Activated CD8-positive, alpha-beta memory T cell treated with anti-CD3 and anti-CD28 coated beads, Interleukin-2, amount 10 ng/mL, durations not matched to agents 7 days and 5 days (primary cell): ENCODE measurements at places on chromosomes 12 and 14. TPM values are rescaled to one million over a fixed set of nuclear protein-coding genes. Genes with fewer than 3 reads are reported as not detected.

The SIX4 gene
- 3.9 TPM for total RNA-seq

DNA sequence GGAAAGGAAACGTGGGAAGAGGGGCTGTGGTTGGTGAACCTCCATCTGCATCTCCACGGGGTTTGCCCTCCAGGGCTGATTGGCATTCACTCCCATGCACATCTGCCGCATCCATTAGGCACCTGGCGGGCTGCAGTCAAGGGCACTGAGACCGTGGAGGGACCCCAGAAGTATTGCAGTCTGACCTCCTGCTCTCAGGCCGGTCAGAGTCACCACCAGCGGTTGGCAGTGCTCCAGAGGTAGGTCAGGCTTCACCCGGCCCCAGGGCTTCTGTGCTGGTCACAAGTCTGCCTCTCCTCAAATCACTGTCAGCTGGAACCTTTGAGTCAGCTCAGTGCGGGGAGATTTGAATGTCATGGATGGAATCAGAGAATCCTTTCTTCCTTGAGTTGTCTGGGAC is 132.3 kb downstream of the PAPOLA start:
- H3K27me3 ChIP-seq, result no peaks in the 10 kb centered on the region
- H3K4me3 ChIP-seq, result no peak overlapping the region
- H3K4me1 ChIP-seq, result no peaks in the 10 kb centered on the region
- no peaks in the 10 kb centered on the region for H3K36me3 ChIP-seq

DNA sequence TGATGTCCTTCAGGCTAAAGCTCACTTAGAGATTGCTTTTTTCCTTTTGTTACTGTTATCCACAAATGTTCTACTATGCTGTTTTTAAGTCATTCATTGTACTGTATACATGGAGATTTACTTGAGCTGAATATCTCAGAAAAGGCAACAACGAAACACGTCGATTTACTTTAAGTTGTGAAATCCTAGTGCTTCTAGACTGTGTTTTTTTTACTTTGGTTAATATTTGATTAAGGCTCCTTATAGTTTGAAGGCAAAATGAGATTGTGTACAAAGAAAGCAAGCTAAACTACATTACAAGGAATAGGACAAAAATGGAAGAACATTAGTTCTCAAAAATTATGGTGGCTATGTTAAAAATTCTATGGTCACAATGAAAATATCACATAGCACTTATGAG is 114.5 kb downstream of the SLC35F4 start:
- H3K27me3 ChIP-seq, result no peaks in the 10 kb centered on the region
- no peak overlapping the region for H3K4me3 ChIP-seq
- H3K27ac ChIP-seq, result no peak overlapping the region
- no peaks in the 10 kb centered on the region for H3K4me1 ChIP-seq
- H3K36me3 ChIP-seq, result no peaks in the 10 kb centered on the region

- peaks cover 100% of the 10 kb centered on the region for H3K4me1 ChIP-seq
- no peaks in the 10 kb centered on the region for H3K27me3 ChIP-seq
- DNase-seq, result peak; percentile 83
- peaks cover 21% of the 10 kb centered on the region for H3K36me3 ChIP-seq
- peak overlapping the region; percentile 96 for H3K27ac ChIP-seq
Measured at GRCh38 chr14:91372671-91373495, 44.7 kb downstream of the CCDC88C start.

The CLECL1 gene
- 8.8 TPM for total RNA-seq

GRCh38 chr12:52768479-52769200 is 8.5 kb downstream of the KRT76 start:
- no peaks in the 10 kb centered on the region for H3K4me1 ChIP-seq
- H3K27me3 ChIP-seq, result peaks cover 25% of the 10 kb centered on the region
- DNase-seq, result no peak
- no peak overlapping the region for H3K4me3 ChIP-seq
- no peak overlapping the region for H3K27ac ChIP-seq
- H3K36me3 ChIP-seq, result no peaks in the 10 kb centered on the region

- H3K4me3 ChIP-seq, result no peak overlapping the region
- H3K4me1 ChIP-seq, result no peaks in the 10 kb centered on the region
- peaks cover 6% of the 10 kb centered on the region for H3K27me3 ChIP-seq
- no peak for DNase-seq
- H3K27ac ChIP-seq, result no peak overlapping the region
- no peaks in the 10 kb centered on the region for H3K36me3 ChIP-seq
Measured at GRCh38 chr14:100975671-100976070, 72.1 kb upstream of the RTL1 start.

The LTB4R2 gene
- 18.8 TPM for total RNA-seq

The TOMM20L gene
- not detected for total RNA-seq

DNA sequence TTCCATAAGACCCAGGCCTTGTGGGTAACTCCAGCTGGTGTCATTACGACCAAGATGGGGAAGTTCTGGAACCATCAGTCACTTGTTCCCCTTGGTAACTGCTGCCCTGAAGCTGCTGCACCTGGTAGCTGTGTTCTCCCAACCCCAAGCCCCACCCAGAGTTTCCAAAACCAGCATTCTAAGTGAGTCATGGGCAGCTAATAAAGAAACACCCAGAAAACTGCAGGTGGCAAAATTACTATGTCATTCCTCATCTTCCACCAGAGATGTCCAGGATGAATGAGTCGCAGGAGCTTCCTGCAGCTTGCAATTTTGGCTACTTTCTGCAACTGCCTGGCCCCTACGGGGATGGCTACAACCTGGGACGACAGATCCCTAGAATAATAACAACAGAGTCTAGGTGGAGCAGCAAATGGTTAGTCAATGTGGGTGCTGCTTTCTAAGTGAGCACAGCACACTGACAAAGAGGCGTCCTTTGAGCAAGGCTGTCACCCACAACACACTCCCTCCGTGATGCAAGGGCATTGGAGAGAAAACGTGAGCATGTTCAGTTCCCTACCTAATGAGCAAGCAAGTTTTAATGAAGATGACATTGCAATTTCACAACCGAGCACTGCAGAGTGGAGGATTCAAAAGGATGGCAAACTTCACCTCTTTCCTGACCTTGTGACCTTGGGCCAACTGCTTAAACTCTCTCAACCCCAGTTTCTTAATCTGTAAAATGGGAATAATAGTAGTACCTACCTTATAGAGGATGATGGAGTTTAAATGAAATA is 301.4 kb upstream of the NOS1 start:
- no peaks in the 10 kb centered on the region for H3K27me3 ChIP-seq
- H3K36me3 ChIP-seq, result no peaks in the 10 kb centered on the region
- H3K4me1 ChIP-seq, result no peaks in the 10 kb centered on the region
- H3K4me3 ChIP-seq, result no peak overlapping the region
- no peak overlapping the region for H3K27ac ChIP-seq

DNA sequence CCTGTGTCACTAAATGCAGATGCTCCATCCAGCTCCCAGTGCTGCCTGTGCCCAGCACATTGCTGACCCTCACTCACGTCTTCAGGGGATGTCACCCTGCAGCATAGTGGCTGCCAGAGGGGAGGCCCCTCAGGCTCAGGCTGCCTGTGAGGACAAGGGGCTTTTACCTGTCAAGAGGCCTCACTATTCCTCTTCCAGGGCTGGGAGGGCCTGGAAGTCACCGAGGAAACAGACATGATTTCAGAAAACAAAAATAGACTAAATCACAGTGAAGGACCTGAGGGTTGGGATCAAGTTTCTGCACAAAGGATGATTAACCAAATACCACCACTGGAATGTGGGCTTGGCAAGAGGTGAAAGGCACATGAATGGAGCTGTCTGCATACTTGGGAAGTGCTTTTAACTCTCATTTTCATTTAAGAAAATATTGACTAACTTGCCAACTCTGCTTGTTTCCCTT is 1202.3 kb downstream of the BCL11B start:
- H3K4me1 ChIP-seq, result no peaks in the 10 kb centered on the region
- no peaks in the 10 kb centered on the region for H3K36me3 ChIP-seq
- no peaks in the 10 kb centered on the region for H3K27me3 ChIP-seq
- DNase-seq, result no peak
- H3K4me3 ChIP-seq, result no peak overlapping the region
- no peak overlapping the region for H3K27ac ChIP-seq

The RILPL1 gene
- 1.5 TPM for total RNA-seq

The GPR137C gene
- total RNA-seq, result 0.85 TPM

GRCh38 chr12:54917001-54917488 is 62.7 kb downstream of the MUCL1 start:
- H3K27ac ChIP-seq, result no peak overlapping the region
- no peaks in the 10 kb centered on the region for H3K36me3 ChIP-seq
- no peak for DNase-seq
- no peaks in the 10 kb centered on the region for H3K4me1 ChIP-seq
- peaks cover 2% of the 10 kb centered on the region for H3K27me3 ChIP-seq

DNA sequence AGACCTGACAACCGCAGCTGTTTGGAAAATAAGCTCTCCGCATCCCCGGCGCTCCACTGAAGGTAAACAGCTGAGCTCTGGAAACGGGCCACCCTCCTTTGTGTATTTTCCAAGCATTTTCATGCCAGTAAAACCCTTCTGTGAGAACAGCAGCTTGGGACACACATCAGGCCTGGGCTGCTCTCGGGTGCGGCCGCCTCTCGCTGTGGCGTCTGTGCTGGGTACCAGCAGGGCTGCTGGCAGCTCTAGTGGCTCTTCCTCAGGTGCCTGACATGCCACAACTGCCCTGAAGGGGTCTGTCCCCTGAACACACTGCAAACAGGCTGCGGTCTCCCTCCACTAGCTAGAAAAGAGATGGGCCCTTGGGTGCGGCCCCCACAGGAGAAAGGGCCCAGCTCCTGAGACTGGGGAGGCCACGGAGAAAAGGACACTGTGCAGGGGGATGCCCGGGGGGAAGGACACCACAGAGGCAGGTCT is 96.3 kb downstream of the ITPK1 start:
- H3K27ac ChIP-seq, result no peak overlapping the region
- H3K4me1 ChIP-seq, result peaks cover 9% of the 10 kb centered on the region
- no peaks in the 10 kb centered on the region for H3K27me3 ChIP-seq
- peaks cover 3% of the 10 kb centered on the region for H3K36me3 ChIP-seq
- H3K4me3 ChIP-seq, result no peak overlapping the region

DNA sequence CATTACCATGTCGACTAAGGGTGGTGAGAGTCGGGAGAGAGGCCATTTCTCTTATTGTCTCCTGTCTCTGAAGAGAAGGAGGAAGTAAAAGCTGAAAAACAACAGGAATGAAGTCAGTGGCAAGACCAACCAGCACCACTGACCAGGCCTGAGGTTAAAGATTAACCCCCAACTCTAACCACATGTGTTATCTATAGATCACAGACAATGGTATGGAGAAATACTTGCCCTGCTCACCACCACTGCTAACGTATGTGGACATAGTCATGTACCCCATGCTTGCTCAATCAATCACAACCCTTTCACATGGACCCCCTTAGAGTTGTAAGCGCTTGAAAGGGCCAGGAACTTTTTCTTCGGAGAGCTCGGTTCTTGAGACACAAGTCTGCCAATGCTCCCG is 690.9 kb upstream of the LMO3 start:
- H3K4me3 ChIP-seq, result no peak overlapping the region
- no peak overlapping the region for H3K27ac ChIP-seq
- DNase-seq, result no peak
- H3K27me3 ChIP-seq, result no peaks in the 10 kb centered on the region
- no peaks in the 10 kb centered on the region for H3K36me3 ChIP-seq

The GDF3 gene
- total RNA-seq, result not detected

DNA sequence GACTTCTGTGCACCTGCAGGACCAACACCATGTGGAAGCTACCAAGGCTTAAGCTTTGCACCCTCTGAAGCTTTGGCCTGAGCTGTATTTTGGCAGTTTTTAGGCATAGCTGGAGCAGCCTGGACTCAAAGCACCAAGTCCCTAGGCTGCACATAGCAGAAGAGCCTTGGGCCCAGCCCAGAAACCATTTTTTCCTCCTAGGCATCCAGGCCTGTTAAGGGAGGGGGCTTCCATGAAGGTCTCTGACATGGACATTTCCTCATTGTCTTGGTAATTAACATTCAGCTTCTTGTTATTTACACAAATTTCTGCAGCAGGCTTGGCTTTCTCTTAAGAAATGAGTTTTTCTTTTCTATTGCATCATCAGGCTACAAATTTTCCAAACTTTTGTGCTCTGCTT is 475.8 kb upstream of the FLRT2 start:
- H3K4me1 ChIP-seq, result no peaks in the 10 kb centered on the region
- H3K27ac ChIP-seq, result no peak overlapping the region
- no peaks in the 10 kb centered on the region for H3K36me3 ChIP-seq
- no peak overlapping the region for H3K4me3 ChIP-seq
- no peaks in the 10 kb centered on the region for H3K27me3 ChIP-seq

- H3K4me1 ChIP-seq, result peaks cover 51% of the 10 kb centered on the region
- H3K36me3 ChIP-seq, result peaks cover 19% of the 10 kb centered on the region
- H3K27me3 ChIP-seq, result no peaks in the 10 kb centered on the region
- peak within 1 kb of the TSS; percentile 96 for H3K27ac ChIP-seq
Measured at GRCh38 chr14:31026077-31026449, at the start of gene STRN3. Gene STRN3 (minus strand): TSS chr14:31026379. CDS start chr14:31026185, 194 bp downstream.

The MOK gene
- 3.2 TPM for total RNA-seq

- no peak overlapping the region for H3K27ac ChIP-seq
- H3K4me3 ChIP-seq, result no peak overlapping the region
- H3K27me3 ChIP-seq, result no peaks in the 10 kb centered on the region
Measured at GRCh38 chr12:74449872-74450271, 87.8 kb upstream of the ATXN7L3B start.

The WASHC4 gene
- total RNA-seq, result 40.1 TPM

The AMDHD1 gene
- total RNA-seq, result 1.4 TPM

The SART3 gene
- total RNA-seq, result 81.2 TPM
